Hepatocyte (in vitro differentiated cells): ENCODE measurements at places on chromosomes 11 and 22.

DNA sequence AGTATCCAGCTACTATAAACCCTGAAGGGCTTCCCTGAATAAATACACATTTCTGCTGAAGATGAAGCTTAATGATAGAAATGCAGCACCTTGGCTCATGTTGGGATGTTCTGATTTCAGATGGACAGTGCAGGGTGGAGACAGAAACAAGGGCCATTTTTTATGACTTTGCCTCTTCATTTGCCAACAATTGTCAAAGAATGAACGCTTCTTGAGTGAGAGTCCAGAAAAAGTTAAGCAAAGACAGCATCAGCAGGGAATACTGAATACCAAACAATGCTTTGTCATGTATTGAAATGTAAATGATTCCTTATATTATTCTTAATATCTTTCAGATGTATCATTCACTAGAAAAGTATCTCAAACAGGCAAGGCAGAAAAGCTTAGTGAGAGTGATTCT, 84.9 kb downstream of the TRPC6 start:
- DNase-seq, result no peak

DNA sequence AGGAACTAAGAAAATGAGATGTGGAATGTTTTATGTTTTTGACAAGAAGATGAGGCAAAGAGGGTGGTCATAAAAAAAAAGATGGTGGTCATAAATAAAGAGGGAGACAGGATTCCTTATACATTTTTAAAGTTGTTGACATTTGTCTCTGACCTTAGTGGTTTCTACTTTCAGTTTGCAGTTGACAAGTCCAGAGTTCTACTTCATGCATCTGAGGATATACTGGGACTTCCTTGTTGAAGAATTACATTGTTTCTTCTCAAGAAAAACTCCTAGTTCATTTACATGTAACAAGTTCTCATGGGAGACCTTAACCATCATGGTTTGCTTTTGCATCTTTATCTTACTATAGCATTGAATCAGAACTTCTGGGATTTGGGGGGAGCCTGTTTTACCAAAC, 1.2 kb downstream of the OR6X1 start:
- no peak for DNase-seq

GRCh38 chr11:72208281-72208680, 8.3 kb upstream of the FOLR2 start:
- no peak for DNase-seq

DNA sequence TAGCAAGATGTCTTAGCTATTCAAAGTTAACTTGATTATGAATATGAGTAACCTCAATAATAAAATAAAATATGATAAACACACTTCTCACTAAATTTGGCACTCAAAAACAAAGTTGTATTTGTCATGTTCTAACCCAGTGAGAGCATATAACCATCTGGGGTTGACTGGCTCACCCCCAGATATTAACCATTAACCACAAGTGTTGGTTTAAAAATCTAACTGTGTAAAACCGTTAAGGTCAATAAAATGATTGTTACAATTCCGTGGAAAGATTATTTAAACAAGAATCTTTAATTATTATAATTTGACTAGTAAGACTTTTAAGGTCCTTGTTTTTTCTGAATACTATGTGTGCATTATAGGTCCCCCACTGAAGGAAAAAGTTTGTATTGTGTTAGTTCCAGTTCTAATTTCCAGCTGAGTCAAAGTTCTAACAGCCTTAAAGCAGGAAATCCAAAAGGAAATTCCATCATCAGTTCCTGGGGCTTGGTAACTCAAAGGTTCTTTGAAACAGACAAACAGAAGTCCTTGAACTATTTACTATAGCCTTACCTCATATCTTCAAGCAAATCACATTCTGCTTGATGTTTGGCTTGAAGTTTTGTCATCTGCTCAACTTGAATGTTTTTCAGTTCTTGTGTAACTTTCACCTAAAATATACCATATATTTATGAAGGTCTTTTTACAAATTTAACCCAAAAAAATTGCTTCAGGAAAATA, 2.5 kb downstream of the FCHSD2 start:
- no peak for DNase-seq

DNA sequence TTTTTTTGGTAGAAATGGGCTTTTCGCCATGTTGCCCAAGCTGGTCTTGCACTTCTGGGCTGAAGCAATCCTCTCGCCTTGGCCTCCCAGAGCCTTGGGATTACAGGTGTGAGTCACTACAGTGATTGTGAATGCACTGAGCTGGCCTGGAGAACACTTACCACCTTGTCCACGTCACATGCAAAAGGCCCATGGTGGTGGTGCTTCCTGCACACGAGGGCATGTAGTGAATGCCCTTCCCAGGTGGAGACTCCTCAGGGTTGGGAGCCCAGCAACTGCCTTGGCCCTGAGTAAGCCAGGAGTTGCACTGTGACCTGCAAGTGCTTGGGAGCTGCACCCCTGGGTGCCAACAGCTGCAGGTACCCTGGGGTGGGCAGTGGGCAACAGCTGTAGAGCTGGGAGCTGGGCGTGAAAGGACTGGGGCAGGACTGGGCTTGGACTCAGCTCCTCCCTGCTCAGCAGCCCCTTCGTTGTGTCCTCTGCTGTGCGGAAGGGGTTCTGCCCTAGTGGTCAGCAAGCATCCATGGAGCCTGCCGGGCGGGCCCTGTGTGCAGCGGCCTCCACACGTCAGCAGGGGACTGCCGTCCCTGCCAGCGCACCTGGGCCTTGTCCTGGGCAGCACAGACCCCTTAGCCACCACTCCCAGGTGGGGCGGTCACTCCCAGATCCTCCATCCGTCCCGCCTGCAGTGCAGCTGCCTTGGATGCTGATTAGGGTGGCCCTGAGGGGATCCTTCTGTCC, 9.3 kb upstream of the ADORA2A start:
- DNase-seq, result no peak

DNA sequence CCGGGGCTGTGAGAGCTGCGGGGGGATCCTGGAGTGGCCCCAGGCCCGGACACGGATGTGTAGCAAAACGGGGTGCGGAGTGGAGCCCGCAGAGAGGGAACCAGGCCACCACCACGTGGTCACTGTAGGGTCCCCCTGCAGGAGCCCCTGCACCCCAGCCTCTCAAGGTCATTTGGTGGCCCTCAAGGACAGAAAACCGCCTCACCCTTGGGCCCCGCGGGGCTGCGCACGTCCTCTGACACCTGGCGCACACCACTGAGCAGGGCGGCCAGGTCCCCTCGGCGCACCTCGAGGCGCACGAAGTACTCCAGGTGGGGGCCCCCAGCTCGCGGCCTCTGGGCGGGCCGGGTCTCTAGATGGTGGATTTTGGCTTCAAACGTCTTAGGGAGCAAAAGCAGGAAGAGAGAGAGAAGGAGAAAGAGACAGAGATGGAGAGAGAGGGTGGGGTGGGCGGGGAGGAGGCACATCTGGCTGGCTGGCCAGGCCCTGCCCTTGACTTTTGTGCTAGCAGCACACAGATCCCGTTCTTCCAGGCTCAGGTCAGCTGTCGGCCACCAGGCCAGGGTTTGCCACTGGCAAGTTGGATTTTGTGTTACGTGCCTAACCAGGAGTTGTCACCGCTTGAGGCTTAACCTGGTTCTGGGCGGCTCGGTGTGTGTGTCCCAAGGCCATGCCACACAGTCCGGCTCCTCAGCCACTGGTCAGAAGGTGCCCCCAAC, 3.2 kb downstream of the TH start:
- DNase-seq, result no peak

- no peak for DNase-seq
Measured at GRCh38 chr22:27099946-27100722, 442.7 kb downstream of the MIAT start.
